ENCODE measurements at places on chromosomes 5 and 9.

- DNase-seq: no peak
These were observed 76.2 kb upstream of the ANKRD55 start for GRCh38 chr5:56309262-56309826.

DNA sequence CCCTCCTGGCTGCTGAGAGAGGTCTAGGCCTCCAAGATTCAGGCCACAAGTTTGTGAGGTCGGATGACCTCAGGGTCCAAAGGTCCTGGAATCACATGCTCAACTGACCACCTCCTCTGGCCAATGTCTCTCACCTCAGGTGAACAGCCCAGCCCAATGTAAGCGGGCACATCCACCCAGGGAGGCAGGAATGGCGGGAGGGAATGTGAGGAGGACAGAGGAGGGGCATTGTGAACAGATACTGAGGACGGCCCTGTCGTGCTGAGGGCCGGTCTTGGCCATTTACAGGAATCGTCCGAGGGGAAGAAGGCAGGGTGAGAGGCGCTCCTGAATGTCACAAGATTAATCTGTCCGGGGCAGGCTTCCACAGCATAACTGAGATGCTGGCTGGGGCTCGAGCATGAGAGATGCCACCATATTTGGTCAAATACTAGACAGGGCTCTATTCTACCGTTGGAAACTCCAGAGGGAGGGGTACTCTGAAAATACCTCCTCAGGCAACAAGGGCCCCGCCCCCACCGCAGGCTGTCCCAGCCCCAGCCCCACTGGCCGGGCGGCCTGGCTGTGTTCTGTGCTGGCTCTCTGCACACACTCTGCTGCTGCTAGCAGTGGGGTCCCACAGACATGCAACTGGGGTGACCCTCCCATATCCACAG, 1.5 kb upstream of the IL17B start:
- DNase-seq: no peak

GRCh38 chr5:126645132-126645531, 44.4 kb downstream of the PHAX start:
- no peak for DNase-seq

DNA sequence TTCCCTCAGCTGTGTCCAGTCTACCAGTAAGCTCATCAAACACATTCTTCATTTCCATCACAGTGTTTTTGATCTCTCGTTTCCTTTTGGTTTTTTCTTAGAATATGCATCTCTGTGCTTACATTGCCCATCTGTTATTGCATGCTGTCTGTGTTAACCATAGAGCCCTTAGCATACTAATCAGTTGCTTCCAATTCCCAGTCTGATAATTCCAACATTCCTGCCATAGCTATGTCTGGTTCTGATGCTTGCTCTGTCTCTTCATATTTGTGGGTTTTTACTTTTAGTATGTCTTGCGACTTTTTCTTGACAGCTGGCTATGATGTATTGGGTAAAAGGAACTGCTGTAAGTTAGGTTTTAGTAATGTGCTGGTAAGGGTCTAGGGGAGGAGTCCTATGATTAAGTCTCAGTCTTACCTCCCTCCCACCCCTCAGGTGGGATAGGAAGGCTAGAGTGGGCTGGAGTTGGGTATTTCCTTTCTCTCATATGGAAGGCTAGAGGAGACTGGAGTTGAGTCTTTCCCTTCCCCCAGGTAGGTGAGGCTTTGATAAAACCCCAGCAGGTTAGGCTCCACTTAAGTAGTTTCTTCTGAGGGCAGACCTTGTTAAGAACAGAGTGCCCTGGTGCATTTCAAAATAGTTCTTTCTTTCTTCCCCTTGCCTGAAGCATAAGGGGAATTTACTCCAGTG, 99.1 kb upstream of the RASGRF2 start:
- no peak for DNase-seq

- no peak for DNase-seq
These were observed 54.0 kb upstream of the NTRK2 start for GRCh38 chr9:84615544-84615943.

DNA sequence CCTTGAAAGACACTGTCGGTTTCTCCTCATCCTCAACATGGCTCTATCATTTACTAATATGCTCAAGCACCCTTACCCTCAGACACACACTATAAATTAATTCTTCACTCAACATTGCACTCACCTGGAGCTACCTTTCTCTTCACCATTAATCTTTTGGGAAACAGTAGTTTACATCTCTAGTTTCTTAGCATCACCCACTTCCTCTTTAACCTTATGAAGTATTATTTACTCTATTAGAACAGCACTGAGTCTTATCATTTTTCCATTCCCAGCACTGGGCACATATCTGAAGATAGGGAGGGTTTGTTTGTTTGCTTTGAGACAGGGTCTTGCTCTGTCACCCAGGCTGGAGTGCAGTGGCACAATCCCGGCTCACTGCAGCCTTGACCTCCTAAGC, 213.5 kb downstream of the SMARCA2 start:
- no peak for DNase-seq

- no peak for DNase-seq
These were observed 3.2 kb upstream of the NSD1 start for GRCh38 chr5:177130211-177131018.

- DNase-seq: no peak
These were observed 9.9 kb upstream of the SLC2A6 start for GRCh38 chr9:133488686-133489252.

DNA sequence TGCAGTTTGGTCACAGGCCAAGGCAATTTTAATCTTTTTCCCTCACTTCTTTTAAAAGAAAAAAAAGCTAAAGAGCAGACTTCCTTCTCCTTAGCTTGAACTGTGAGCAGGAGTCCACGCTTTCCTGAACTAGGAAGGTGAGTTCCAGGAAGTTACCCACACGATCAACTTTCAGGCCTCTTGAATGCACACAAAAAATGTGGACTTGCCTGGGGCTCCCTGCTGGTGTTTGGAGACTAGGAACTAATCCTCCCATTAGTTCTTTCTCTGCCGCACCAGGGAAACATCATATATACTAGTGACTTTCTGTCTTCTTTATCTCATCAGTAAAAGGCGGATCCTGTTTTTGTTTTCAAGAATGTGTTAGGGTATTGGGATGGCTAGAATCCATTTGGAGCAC, 240.0 kb downstream of the GOLPH3 start:
- no peak for DNase-seq

DNA sequence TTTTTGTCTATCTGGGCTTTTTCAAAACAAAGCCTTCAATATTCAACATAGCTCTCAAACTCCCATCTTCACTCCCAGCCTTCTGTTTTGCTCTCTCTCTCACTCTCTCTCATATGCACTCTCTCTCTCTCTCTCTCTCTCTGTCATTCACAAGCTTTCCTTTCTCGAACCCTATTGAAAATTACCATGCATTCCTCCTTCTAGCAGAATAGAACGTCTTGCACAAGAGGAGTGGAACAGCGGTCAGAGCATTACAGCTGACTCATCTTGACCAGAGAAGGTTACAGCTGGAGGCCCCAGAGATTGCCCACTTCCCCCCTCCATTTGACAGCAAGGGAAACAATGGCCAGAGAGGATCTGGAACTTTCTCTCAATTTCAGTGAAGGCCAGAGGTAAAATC, 51.0 kb upstream of the LIFR start:
- no peak for DNase-seq

DNA sequence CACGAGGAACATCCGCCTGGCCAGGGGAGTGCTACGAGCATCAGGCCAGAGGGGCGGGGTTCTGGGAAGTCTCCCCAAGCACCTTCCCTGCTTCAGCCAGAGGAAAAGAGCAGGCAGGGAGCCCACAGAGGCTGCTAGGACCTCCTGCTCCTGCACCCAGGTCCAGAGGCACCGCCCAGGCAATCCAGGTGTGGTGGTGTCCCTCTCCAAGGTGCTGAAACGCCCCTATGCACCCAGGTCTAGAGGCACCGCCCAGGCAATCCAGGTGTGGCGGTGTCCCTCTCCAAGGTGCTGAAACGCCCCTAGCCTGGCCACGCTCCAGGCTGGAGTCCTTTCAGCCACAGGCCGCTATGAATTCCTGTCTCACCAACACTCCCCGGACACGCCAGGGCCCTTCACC, 10.7 kb upstream of the UBAC1 start:
- DNase-seq: no peak

DNA sequence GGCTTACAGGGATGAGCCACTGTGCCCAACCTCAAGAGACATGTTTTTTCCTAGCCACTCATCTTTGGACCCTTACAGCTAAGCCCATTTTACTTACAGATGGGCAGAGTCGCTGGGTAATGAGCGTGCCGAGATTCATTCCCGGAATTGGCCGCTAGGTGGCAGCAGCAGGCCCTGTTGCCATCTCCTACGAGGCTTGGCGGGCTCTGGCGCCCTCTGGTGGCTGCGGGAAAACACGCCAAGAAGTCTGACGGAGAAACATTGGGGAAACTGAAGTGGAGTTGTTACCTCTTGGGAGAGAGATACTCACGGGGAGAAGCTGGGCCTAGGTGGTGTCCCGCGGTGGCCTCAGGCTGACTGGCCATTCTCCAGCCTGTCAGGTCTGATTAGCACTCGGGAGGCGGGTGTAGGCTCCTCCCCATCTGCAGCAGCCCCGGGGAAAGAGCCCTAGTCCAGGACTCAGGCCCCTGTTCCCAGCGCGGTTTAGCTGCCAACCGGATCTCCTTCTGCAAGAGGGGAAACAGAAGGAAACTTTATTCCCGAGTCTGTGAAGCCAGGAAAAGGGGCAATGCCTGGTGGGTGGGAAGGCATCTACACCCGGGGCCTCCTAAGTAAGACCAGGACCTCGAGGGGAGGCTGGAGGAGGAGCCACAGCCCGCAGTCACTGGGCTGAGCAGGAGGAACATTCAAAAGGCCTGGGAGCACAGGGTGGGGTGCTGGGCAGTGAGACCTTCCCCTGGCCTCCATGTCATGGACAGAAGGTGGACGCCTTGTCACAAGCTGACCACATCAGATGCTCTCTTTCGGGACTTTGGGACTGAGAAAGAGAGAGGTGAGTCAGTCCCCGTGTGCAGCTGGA, 9.7 kb downstream of the PTGES2 start:
- DNase-seq: peak; percentile 100

DNA sequence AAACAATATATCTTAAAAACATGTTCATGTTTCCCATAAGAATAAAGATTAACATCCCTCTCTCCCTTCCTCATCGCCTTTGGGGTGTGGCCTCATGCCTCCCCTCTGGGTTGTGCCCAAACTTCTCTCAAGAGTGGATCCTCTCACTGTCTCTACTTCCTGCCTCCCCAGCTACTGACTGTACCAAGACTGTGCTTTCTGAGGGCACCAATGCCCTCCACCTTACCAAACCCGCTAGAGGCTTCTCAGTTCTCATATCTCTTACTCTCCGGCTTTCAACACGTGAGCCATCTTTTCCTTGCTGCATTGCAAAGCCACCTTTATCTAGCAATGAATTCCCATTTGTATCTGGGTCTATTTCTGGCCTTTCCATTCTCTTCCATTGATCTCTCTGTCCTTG, 34.4 kb upstream of the KCNIP1 start:
- no peak for DNase-seq

DNA sequence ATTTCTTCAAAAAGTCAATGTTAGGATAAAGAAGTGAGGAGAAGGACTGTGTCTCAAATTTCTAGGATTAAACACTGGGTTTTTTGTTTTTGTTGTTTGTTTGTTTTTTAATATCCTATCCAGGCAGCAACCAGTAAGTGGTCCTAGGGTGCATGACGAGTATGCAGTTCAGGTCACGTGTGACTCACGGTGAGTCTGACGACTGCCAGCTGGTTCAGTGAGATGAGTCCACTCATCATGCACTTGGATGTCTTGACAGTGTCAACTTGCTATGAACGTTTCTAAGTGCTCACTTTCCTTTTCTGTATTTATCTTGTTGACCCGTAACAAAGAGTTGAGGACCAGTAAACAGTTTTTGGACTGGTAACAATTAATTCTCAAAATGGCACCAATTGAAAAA, 32.7 kb downstream of the ATG10 start:
- DNase-seq: no peak

DNA sequence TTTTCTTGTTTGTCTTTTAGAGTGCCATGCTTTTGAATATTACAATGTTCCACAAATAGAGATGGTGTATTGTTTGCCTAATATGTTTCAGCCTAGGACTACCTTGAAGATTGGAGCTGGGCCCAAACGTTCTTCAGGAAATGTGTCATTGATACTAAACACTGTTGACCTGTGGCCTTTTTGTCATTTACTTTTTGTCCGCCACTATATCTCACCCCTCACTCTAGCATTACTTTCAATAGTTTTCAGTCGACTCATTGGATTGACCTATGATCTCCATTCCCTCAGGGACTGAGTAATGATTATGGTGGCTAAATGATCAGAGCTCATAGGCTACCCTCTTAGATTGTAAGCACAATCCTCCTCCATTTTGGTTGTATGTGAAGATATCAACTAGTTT, 115.8 kb downstream of the NUDT12 start:
- DNase-seq: no peak

DNA sequence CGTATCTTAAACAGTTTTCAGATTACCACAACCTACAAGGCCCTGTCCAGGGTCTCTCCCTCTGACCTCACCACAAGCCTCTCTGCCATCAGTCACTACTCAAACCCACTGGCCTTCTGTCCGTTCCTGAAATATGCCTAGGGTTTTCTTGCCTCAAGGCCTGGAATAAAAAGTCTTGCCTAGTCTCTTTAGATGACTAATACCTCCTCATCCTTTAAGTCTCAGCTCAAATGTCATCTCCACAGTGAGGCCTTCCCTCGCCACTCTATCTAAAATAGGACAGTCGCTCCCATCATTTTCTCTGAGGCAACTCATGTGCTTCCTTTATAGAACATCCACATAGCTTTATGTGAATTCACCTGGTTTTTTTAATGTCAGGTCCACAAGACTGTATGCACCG, 5.2 kb downstream of the DENND1A start:
- DNase-seq: peak; percentile 23
